ENCODE measurements at places on chromosomes 1 and 21.

GRCh38 chr21:41345934-41346685, 15.7 kb upstream of the MX2 start:
- no peak for DNase-seq

DNA sequence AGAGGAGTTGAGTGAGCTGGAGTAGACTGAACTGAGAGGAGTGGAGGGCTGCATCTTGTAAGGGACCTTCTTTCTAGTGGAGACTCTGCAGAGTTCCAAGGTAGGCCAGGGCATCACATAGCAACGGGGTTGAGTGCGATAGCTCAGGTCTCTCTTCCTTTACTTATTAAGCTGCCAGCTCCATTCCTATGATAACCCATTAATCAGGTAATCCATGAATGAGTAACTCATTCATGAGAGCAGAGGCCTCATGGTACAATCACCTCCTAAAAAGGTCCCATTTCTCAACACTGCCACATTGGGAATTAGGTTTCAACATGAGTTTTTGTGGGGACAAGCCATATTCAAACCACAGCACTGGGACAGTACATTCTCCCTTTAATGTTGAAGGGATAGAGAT, 21.3 kb downstream of the VN1R5 start:
- DNase-seq, result no peak

- no peak for DNase-seq
Measured at GRCh38 chr21:38289705-38290485, 33.1 kb downstream of the KCNJ15 start.

- DNase-seq, result no peak
Measured at GRCh38 chr1:40389871-40390560, 16.5 kb downstream of the SMAP2 start.

DNA sequence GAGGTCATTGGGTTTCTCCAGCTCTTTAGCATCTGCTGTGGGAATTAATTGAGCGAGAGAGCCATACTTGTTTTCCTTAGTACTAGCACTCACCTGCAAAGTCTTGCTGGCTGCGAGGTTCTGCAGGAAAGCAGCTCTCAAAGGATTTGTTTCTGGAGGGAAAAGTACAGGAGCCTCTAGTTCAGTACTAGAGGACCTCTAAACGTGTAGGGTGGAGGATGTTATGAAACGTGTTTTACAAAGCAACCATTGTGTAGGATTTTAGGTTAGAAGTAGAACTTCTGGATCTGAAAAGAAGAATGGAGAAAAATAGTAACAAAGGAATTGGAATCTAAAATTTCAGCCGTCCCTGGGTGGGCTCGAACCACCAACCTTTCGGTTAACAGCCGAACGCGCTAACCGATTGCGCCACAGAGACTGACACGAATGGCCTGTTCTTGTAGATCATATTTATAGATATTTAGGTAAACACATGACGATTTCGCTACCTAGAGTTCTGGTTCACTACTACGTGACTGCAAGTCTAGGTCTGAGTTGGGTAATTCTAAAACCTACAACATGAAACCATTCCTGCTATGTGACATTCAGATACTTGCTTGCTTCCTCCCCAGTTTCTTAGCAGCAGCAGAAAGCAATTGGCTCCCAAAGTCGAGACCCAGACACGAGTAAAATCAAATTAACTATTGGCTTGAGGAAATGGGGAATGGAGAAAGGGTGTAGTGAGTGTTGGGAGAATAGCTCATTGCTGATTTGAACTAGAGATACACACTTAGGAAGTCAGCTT, 60.2 kb upstream of the CFAP126 start:
- DNase-seq, result peak; percentile 65

- DNase-seq, result no peak
Measured at GRCh38 chr1:64173336-64173940, 30.0 kb upstream of the UBE2U start.

DNA sequence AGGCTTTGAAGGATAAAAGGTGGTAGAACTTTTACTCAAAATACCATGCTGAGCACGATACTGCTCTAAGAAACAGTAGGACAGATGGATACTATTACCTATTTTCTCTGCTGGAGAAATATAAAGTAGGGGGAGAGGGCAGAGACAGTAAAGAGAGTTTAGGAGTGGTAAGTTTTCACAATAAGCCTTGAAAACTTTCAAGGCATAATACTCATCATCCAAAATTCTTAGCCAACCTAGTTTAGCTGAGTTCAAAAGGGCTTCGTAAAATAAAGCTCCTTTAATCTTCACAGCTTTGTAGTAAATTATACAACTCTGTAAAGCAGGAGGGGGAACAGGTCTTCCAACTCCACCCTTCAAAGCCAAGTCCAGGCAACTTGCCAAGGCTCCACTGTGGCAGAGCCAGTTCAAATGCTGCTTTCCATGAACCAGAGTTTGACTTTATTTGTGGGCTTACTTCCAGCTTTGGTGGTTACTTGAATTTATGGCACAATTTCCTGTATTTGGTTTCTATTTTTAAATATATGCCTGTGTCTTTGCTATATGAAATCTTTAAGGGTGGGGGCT, 15.5 kb downstream of the TEX38 start:
- DNase-seq, result no peak

DNA sequence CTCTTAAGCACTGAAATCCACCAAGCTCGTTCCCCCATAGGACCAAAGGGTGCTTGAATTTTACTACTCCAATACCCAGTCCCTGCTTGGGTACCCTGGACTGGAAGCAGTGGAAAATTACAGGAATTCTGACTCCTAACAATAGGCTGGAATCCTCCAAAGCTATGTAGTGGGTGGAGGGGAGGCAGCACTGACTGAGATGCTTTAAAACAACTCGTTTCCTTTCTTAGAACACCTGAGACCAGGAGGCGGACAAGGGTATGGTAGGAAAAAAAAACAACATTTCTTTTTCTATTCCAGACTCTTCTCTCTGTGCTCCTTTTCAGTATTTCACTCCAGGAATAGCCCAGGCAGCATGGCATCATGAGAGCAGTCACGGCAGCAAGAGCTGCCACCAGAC, 2.3 kb downstream of the PEF1 start:
- DNase-seq, result no peak

GRCh38 chr1:66334318-66334717, 199.6 kb upstream of the SGIP1 start:
- no peak for DNase-seq

- no peak for DNase-seq
Measured at GRCh38 chr1:206455666-206456344, 14.5 kb upstream of the IKBKE start.

DNA sequence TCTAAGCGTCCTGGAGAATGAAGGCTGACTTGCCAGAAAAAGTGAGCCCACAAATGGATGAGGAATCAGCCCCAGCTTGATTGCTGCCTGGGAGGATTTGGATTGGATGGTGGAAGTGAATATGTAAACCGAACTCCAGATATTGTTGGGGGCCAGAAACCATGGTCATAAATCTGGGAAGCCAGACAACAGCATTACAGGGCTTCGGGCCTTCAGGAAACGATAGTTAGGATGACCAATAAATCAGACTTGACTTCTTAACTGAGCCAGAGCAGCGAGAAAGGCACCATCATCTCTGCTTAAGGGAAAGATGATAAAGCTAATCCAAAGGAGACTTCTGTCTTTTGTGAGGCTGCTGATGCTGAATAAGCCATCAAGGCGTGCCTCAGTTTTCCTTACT, 26.6 kb downstream of the FAM78B start:
- no peak for DNase-seq

DNA sequence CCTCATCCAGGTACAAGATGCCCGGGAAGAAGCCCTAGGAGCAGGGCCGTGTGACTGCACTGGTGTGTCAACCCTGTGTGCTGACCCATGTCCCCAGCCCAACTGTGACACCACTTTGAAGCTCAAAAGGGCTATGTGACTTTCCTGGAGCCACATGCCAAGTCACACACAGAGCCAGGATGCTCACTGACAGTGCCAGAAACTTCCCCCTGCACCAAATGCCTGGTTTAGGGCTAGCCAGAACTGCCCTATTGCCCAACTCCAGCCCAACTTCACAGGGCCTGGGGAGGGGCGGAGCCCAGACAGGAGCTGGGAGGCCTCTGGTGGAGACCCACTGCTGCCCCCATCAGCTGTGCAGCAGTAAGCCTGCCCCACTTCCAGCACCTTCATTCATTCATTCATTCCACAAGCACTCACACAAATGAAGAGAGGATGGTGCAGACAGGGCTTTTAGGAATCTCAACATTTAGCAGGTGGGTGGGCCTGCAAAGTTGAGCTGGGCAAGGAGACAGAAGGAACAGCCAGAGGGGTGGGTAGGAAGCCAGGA, 36.7 kb downstream of the KCNQ4 start:
- no peak for DNase-seq

- DNase-seq, result no peak
Measured at GRCh38 chr21:45631540-45631939, 12.0 kb upstream of the PCBP3 start.

DNA sequence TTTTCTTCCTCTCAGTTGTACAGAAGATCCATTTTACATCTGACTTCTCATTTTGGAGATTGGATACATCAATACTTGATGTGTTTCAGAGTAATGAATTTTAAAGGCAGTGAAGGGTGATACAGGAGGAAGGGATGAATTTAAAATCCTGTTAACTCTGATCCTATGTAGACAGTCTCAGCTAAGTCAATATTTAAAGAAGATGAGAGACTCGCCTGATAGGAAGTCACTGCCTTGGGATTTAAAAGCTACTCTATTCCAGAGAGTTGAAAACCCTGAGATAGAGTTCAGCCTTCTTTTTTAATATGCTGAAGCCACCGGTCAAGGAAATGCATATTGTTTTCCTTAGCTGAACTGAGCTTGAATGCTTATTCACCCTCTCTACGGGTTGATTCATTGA, 42.7 kb downstream of the HUNK start:
- no peak for DNase-seq

DNA sequence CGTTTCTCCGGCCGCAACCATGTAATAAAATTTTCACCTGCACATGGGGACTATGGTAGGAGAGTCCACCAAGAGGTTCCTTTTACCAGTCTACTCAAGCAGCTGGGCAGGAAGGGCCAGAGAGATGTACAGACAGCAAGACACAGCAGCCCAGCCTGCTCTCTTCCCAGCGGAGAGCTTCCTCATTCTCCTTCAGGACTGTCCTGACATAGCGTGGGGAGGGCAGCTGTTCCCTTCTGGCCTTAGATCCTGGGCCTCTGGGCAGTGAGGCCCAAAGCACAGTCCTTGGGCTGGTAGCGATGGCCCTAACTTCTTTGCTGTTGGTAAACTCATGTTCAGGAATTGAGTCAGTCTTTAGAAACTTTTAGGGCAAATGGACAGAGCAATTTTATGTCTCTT, 89.1 kb downstream of the BCAR3 start:
- no peak for DNase-seq

GRCh38 chr1:58999676-59000075, 215.8 kb upstream of the JUN start:
- no peak for DNase-seq

DNA sequence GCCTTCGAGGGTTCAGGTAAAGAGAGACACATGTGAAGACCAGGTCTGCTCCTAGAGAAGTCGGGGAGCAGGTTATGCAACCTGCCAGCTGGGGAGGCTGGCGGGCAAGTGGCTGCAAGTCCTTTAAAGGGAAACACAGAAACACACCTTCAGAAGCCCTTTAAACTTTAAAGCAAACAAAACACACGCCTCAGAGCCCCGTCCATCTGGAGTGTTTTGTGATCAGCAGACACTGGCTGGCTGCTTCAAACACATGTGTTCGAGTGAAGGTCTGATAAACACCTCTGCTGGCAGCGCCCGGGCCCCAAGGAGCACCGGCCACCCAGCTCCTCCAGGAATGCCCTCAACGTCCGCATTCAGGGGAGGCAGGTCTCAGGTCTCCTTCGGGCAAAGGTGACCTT, 15.2 kb downstream of the RIPK4 start:
- DNase-seq, result no peak

GRCh38 chr1:109514846-109515245, 5.3 kb upstream of the AMIGO1 start:
- no peak for DNase-seq

DNA sequence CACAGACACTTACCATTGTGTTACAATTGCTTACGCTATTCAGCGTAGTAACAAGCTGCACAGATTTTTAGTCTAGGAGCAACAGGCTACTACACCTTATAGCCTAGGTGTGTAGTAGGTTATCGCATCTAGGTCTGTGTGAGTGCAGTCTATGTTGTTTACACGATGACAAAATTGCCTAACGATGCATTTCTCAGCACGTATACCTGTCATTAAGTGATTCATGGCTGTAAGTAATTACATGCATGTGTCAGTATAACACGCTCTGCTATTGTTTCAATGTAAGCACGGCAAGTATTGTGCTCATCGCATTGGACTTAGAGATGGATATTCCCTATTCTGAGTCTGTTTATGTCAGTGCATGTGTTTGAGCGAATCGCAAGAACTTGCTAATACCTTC, 15.7 kb upstream of the ZBTB18 start:
- DNase-seq, result no peak

DNA sequence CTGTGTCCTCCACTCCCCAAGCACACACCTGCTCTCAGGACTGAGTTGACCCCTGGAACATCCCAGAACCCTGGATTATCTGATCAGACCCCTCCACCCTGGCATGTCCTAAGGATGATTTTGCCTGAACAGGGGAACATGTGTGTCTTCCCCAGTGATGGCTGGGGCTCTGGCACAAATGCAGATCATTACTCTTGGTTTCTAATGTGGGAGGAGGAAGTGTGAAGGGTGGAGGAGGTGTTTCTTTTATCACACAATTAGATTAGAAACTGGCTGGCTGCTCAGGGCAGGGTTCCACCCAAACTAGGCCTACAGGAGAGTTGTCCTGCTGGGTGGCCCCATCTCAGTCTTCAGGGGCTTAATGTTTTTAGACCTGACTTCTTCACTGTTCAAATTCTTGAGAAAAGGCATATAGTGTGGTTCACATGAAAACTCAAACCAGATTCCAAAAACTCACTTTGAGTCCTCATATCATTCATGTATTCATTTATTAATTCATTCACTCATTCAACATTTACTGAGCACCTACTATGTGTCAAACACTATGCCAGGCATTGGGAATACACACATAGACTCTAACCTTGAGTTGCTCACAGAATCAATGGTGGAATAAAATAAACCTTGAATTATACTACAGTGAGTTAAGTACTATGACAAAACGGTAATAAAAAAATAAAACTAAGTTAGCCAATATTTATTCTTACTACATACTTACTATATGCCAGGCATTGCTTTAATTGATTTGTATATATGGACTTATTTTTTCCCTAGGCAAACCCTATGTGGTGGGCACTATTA, 221.8 kb upstream of the JUN start:
- no peak for DNase-seq

GRCh38 chr1:24932284-24932683, 2.2 kb upstream of the RUNX3 start:
- DNase-seq, result peak; percentile 76

DNA sequence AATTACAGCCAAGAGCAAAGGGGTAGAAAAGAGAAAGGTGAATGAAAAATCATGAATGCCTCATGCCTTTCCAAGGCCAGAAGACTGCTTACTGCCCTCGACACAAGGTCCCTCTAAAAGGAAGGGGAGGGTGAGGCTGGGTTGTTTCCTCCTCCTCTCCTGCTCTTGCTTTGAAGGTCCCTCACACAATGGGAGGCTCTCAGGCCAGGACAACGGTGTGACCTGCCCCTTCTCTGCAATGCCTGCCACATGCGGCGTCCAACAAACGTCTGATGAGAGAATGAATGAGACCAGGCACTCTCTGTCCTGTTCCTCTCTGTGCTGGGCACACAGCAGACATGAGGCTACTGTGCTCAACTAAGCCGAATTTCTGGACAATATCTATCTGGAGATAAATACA, 51.3 kb downstream of the SSBP3 start:
- DNase-seq, result no peak
